ENCODE measurements at places on chromosomes 2 and 18.

DNA sequence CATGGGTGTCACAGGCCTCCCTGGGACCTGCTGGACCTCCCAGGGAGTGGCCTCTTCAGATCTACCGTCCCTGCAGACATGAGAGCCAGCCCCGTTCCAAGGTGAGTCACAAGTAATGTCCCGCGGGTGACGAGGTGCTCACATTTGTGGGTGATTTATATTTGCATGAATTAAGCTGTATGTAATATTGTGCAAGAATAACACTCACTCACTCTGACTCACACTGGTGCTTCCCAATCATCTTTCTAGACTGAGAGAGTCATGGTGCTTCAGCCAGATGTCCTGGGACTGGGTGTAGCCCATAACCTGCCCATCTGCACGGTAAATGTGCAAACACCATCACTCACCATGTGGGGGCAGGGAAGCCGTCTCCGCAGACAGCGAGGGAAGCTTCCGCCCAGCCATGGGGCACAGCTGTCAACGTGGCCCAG lies 347.5 kb upstream of the SALL3 start:
- no peak for DNase-seq

DNA sequence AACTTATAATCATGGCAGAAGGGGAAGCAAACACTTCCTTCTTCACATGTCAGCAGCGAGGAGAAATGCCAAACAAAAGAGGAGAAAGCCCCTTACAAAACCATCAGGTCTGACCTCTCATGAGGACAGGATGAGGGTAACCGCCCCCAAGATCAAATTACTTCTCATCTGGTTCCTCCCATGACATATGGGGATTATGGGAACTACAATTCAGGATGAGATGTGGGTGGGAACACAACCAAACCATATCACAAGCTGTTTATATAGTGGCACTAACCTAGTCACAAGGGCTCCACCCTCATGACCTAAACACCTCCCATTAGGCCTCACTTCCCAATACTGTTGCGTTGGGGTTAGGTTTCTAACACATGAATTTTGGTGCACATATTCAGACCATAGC lies 110.0 kb downstream of the OSBPL6 start:
- DNase-seq, result no peak

GRCh38 chr2:97751752-97752151 lies 38.4 kb downstream of the ZAP70 start:
- DNase-seq, result peak; percentile 34

- DNase-seq, result no peak
Measured at GRCh38 chr2:110673201-110673600, 4.7 kb downstream of the BUB1 start.

DNA sequence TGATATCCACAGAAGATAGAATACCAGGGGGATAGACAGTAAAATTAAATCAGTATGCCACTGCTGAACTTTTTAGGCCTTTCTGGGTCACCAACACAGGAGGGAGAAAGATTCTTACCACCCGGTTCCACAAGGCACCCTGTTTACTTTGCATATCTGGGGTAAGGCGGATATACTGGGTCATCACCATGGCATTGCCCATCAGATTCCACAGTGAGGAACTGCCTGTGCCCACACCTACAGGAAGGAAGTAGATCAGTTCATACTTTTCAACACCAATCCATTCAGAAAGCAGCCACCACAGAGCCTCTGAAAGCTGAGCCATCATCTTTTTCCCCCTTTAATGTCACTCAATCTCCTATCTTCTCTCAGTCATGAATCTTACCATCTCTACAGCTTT lies 2.0 kb downstream of the LMAN2L start:
- DNase-seq, result no peak

- DNase-seq, result no peak
Measured at GRCh38 chr2:174282441-174282840, 34.1 kb upstream of the OLA1 start.

DNA sequence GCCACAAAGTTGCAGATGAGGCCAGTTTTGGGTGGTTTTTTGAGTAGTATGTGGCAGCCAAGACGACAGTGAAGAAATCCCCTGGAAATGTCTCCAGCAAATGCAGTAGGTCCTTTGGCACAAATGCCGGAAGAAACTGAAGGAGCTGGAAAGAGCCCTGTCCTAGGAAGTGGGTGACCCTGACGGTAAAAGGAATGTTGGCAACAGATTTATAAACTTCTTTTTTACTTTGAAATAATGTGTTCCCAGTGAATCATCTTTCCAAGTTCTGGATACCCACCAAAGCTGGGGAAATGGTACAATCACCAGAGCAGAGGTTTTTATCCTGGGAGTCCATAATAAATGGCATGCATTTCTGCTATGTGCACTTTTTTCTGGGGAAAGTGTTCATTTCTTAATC lies 112.9 kb downstream of the CSRNP3 start:
- no peak for DNase-seq

- no peak for DNase-seq
Measured at GRCh38 chr2:110113961-110114591, 1.5 kb downstream of the MALL start.

DNA sequence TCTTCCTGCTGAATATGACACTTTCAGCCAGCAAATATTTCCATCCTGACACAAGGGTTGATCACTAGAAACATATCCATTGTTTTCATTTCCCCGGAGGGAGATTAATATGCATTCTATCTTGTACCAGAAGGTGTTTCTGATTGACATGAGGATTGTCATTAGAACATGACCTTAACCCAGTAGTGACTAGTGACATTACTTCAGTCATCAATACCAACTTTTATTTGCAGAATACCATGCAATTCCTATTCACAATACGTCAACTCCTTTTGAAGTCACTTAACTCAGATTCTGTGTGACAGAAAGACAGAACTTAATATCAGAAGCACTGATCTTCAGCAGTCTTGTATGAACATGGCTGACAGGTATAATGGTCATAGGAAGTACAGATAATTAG lies 1108.9 kb upstream of the CRIM1 start:
- DNase-seq, result no peak
